Cortex of kidney (tissue), 1 donor: ENCODE measurements at places on chromosomes 4 and X.

GRCh38 chr4:140935254-140935653 is 179.1 kb upstream of the TBC1D9 start:
- no peak for DNase-seq

- no peak for DNase-seq
Observed at GRCh38 chr4:76904646-76905190, 6.8 kb upstream of the SOWAHB start.

GRCh38 chr4:189305500-189305899 is 635.2 kb upstream of the FRG1 start:
- no peak for DNase-seq

GRCh38 chr4:56195025-56195424 is 192.3 kb downstream of the AASDH start:
- no peak for DNase-seq

DNA sequence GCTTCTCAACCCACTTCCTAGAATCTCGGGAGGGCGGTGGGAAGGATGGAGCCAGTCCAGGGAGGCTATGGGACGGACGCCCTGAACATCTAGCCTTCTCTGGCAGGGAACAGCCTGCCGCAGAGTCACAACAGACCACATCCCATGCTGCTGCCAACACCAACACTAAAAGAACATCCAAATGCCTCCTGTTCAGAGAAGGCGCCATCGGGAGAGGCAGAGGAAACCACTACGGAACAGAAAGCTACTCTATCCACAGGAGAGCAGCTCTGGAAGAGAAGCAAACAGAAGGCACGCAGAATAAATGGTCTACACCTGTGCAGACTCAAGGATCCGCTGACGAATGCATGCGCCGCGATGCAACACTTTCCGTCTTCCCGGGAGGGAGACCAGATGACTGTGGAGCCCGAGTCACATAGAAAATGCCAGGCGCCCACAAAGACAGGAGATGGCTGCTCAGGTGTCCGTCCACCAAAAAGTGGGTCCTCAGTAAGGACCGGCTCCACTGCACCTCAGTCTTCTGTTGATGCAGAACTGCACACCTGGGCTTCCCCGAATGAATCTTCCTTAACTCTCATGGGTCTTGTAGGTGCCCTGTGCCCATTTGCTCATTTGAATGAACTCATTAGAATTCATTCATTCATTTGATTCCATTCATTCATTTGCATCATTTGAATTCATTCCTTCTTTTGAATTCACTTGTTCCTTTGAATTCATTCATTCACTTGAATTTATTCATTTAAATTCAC is 217.5 kb downstream of the DHRSX start:
- no peak for DNase-seq

- no peak for DNase-seq
Observed at GRCh38 chrX:33735182-33735581, 396.9 kb downstream of the FAM47A start.

DNA sequence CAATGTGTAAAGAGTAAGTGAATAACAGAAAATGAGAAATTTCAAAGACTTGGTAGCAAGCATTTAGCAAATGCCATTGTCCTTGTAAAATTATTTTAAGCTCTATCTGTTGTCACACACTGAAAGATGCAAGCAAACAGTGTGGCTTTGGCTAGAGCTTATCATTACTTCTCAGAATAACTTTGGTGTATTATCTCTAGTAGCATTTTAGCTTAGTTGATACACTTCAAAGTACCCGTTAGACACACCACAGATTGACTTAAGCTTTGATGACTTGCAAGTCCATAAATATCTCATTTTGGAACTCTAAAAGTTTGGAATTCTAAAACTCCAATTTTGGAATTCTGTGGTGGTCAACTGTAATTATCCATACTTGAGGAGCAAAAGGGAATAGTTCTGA is 98.6 kb downstream of the PDLIM5 start:
- DNase-seq: no peak
